ENCODE measurements at places on chromosomes 6 and 20. TPM values are rescaled to one million over a fixed set of nuclear protein-coding genes. Genes with fewer than 3 reads are reported as not detected.
A peak's percentile ranks its signal among the peaks of the same experiment; 100 is the strongest.

Gene HLA-DOA
- 6.4 TPM for total RNA-seq

Gene PTK7
- total RNA-seq: 4.1 TPM

Gene LPA
- total RNA-seq: not detected

Gene HCRTR2
- not detected for total RNA-seq

Gene EPPIN
- total RNA-seq: not detected

GRCh38 chr6:155040901-155041650 lies 46.0 kb downstream of the TIAM2 start:
- H3K27ac ChIP-seq: no peak overlapping the region
- no peaks in the 10 kb centered on the region for H3K4me1 ChIP-seq

DNA sequence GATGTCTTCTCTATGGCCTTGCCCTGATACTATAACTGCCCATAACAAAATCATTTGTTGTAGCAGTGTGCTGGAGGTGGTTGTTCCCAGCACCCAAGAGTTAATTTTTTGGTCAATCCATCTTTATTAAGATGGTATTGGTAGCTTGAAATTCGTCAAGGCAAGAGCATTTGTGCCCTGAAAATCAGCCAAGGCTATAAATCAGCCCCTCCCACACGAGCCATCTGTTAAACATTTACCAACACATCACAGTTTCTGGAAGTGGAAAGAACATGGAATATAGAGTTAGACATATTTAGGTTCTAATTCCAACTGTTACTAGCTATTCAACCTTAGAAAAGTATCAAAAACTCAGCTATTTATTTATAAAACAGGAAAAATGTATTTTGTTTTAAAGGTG lies 888.4 kb upstream of the GJE1 start:
- no peaks in the 10 kb centered on the region for H3K36me3 ChIP-seq
- DNase-seq: no peak
- H3K4me1 ChIP-seq: no peaks in the 10 kb centered on the region
- H3K4me3 ChIP-seq: no peak overlapping the region
- no peak overlapping the region for H3K27ac ChIP-seq

DNA sequence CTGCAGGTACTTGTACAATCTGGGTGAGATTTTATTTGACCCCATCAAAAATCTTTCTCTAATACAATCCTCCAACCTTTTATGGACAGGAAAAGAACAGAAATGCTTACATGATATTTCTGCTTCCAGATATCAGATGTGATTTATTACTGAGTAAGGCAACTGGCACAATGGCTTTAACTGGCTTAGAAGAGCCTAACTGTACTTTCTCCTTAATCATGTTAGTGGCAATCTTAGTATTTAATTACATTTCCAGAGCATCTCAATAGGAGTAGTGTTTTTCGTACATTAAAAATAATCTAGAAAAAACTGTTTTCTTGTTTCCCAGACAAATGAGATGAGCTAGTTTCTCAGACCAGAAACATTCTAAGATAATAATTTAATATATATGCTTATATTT lies 251.6 kb downstream of the KCNQ5 start:
- no peak overlapping the region for H3K4me3 ChIP-seq
- no peaks in the 10 kb centered on the region for H3K36me3 ChIP-seq
- H3K4me1 ChIP-seq: no peaks in the 10 kb centered on the region
- H3K27me3 ChIP-seq: no peaks in the 10 kb centered on the region

GRCh38 chr6:131366223-131366622 lies 206.8 kb upstream of the ARG1 start:
- DNase-seq: no peak
- peaks cover 21% of the 10 kb centered on the region for H3K4me1 ChIP-seq
- H3K27me3 ChIP-seq: no peaks in the 10 kb centered on the region
- H3K4me3 ChIP-seq: no peak overlapping the region
- H3K36me3 ChIP-seq: no peaks in the 10 kb centered on the region
- no peak overlapping the region for H3K27ac ChIP-seq

GRCh38 chr6:11552442-11552841 lies 14.9 kb downstream of the TMEM170B start:
- no peak overlapping the region for H3K4me3 ChIP-seq
- no peaks in the 10 kb centered on the region for H3K27me3 ChIP-seq
- peaks cover 7% of the 10 kb centered on the region for H3K4me1 ChIP-seq
- no peak overlapping the region for H3K27ac ChIP-seq
- H3K36me3 ChIP-seq: peaks cover 2% of the 10 kb centered on the region
- no peak for DNase-seq

DNA sequence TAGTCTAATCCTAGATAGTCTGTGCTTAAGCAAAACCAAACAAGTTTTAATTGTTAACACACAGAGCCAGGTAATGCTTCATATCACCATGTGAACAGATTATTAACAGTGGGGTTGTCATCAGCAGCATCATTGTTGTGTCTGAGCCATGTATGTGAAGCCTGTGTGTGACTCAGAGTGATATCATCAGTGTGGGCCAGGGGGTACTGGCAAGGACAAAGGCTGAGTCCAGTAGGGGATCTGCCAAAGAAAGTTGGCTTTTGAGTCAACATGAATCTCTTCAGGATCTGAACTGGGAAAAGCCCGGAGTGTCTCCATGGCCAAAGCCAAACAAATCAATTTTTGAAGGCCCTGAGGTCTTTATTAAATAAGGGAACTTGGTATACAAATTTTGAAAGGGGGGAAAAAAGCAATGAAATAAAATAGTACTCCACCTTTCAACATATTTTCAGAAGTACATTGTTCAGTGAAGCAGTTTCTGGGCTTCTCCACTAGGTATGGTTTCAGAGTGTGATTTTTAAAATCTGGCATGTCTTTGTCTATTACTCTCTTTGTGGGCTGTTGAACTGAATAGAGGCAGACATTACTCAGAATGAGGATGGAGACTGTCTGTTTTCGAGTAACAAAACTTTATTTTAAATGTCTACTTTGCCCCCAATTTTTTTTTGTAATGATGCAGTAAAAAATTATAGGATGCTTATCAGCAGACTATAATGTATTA lies 444.2 kb upstream of the JAG1 start:
- no peaks in the 10 kb centered on the region for H3K4me1 ChIP-seq
- H3K36me3 ChIP-seq: no peaks in the 10 kb centered on the region
- H3K27me3 ChIP-seq: no peaks in the 10 kb centered on the region
- no peak for DNase-seq
- no peak overlapping the region for H3K27ac ChIP-seq
- H3K4me3 ChIP-seq: no peak overlapping the region

- H3K27me3 ChIP-seq: no peaks in the 10 kb centered on the region
- no peak overlapping the region for H3K27ac ChIP-seq
- H3K4me1 ChIP-seq: no peaks in the 10 kb centered on the region
- no peak for DNase-seq
- no peaks in the 10 kb centered on the region for H3K36me3 ChIP-seq
These were observed 96.2 kb downstream of the OTOR start for GRCh38 chr20:16844406-16844805.

- H3K4me3 ChIP-seq: no peak overlapping the region
- no peak for DNase-seq
- peaks cover 11% of the 10 kb centered on the region for H3K27me3 ChIP-seq
- no peaks in the 10 kb centered on the region for H3K36me3 ChIP-seq
- no peaks in the 10 kb centered on the region for H3K4me1 ChIP-seq
- H3K27ac ChIP-seq: no peak overlapping the region
These were observed 37.6 kb upstream of the PTPRK start for GRCh38 chr6:128558021-128558420.

DNA sequence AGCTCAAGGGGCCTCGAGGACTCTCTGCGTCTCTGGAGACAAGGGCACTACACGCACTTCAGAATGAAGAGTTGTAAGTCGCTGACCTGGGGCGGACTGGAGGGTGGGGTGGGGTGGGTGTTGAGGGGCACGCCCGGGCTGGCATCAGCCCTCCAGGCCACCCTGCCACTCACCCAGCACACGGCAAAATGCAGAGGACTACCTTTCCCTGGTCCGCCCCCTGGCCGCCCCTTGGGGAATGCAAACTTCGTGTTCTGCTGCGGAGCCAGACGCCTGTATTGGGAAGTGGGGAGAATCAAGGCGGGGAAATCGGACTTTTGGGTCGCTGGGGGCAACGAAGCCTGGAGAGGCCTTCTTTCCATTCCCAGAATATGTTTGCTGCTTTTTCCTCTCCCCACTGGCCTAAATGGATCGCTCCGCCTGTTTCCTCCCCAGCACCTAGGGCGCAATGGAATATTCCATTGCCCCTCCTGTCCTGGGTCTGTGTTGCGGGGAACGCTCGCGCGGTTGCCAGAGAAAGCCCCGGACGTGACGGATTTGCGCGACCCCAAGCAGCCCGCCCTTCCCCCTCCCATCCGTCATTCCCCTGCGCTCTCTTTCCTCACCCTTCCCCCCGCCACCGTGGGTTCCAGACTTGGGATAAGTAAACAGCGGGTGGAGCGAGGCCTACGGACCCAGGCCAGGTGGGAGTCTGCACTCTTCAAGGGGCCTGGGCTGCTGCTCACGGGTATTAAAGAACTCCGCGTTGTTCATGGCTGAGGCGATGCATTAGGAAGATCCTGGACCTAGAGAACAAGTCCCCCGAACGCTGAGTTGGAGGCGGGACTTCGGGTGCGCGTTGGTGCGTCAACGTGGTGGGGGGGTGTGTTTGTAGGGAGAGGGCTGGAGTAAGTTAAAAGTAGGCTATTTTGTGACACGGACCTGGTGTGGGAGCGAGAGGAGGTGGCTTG lies at the start of gene PPT2:
Gene PPT2 (plus strand): TSS at position 578 of the 950 bp plus-strand sequence. CDS start 454 bp downstream, outside the sequence.
- H3K4me3 ChIP-seq: peak within 1 kb of the TSS; percentile 85
- H3K27ac ChIP-seq: peak within 1 kb of the TSS; percentile 97
- H3K4me1 ChIP-seq: peaks cover 45% of the 10 kb centered on the region
- peak; percentile 95 for DNase-seq
- H3K36me3 ChIP-seq: peaks cover 16% of the 10 kb centered on the region

- no peak overlapping the region for H3K4me3 ChIP-seq
- DNase-seq: no peak
- peaks cover 3% of the 10 kb centered on the region for H3K27me3 ChIP-seq
- H3K4me1 ChIP-seq: no peaks in the 10 kb centered on the region
- no peak overlapping the region for H3K27ac ChIP-seq
These were observed 215.7 kb downstream of the CDC5L start for GRCh38 chr6:44603044-44603686.

- no peak overlapping the region for H3K4me3 ChIP-seq
- no peaks in the 10 kb centered on the region for H3K27me3 ChIP-seq
- H3K4me1 ChIP-seq: peaks cover 65% of the 10 kb centered on the region
- peak overlapping the region; percentile 58 for H3K27ac ChIP-seq
These were observed 104.2 kb downstream of the PREX1 start for GRCh38 chr20:48723308-48724264.

GRCh38 chr6:1227935-1228753 lies 83.8 kb upstream of the FOXQ1 start:
- H3K27me3 ChIP-seq: peaks cover 6% of the 10 kb centered on the region
- no peaks in the 10 kb centered on the region for H3K36me3 ChIP-seq
- no peak for DNase-seq
- H3K4me3 ChIP-seq: no peak overlapping the region
- no peak overlapping the region for H3K27ac ChIP-seq

DNA sequence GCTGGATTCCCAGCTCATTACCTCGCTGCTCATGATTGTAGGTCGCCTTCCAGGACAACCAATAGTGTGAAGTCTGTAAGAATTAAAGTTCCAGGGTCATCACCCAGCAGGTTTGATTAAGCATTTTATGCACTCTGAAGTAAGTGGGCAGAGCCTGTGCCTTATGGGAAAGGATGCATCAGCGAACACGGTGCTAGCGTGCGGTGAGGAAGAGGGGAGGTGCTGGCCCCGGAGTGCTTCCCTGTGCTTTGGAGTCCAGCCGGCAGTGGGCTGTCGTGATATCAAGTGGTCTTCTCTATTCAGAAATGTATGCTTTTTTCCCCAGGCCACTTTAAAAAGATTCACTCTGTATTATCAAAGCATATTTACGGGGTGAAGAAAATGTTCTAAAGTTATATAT lies 16.0 kb downstream of the DUSP22 start:
- no peak for DNase-seq
- no peak overlapping the region for H3K27ac ChIP-seq
- peaks cover 18% of the 10 kb centered on the region for H3K4me1 ChIP-seq
- H3K4me3 ChIP-seq: no peak overlapping the region
- peaks cover 13% of the 10 kb centered on the region for H3K36me3 ChIP-seq
- no peaks in the 10 kb centered on the region for H3K27me3 ChIP-seq

DNA sequence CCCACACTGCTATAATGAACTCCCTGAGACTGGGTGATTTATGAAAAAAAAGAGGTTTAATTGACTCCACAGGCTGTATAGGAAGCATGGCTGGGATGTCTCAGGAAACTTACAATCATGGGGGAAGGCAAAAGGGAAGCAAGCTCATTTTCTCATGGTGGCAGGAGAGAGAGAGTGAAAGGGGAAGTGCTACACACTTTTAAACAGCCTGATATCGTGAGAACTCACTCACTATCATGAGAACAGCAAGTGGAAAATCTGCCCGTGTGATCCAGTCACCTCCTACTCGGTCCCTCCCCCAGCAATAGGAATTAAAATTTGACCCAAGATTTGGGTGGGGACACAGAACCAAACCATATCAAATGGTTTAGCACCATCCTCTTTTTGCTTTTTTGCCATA lies 116.6 kb upstream of the CEP162 start:
- H3K27ac ChIP-seq: no peak overlapping the region
- H3K27me3 ChIP-seq: peaks cover 2% of the 10 kb centered on the region
- no peaks in the 10 kb centered on the region for H3K4me1 ChIP-seq
- no peaks in the 10 kb centered on the region for H3K36me3 ChIP-seq

DNA sequence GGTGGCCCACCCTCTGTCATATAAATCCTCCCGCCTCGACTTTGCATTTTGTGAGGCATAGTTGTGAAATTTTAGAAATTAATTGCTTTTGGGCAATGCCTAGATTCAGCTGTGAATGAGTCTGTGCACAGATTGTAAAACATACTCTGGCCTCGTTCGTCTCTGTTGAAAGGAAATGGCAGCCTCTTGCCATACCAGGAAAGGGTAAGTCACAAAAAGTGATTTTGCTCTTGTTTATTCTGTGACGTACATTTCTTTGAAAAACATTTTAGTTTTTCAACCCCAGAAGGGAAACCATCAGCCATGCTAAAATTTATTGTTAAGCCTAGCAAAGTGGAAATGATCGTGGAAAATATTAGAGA lies 15.3 kb upstream of the EXOC2 start:
- H3K4me3 ChIP-seq: no peak overlapping the region
- H3K4me1 ChIP-seq: peaks cover 26% of the 10 kb centered on the region
- DNase-seq: no peak
- H3K36me3 ChIP-seq: no peaks in the 10 kb centered on the region
- H3K27ac ChIP-seq: no peak overlapping the region

DNA sequence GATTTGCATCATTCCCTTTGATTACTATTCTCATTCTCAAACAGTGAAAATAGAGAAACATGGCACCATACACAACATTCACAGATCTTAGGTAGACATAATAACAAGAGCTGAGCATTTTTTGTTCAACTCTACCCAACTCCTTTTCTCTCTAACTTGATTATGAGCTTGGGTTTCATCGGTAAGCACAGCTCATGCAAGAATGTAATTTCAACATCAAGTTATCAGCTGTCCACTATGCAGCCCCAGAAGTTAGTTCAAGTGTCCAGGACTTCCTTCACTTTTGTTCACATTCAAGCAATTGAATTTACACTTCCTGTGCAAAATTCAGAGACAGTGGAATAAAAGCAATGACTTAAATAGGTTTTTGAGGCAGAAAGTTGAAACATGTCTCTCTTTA lies 297.7 kb upstream of the SASH1 start:
- no peaks in the 10 kb centered on the region for H3K36me3 ChIP-seq
- DNase-seq: no peak
- no peak overlapping the region for H3K4me3 ChIP-seq
- no peaks in the 10 kb centered on the region for H3K4me1 ChIP-seq

- no peak for DNase-seq
- no peak overlapping the region for H3K27ac ChIP-seq
- H3K4me1 ChIP-seq: no peaks in the 10 kb centered on the region
- H3K27me3 ChIP-seq: no peaks in the 10 kb centered on the region
These were observed 228.0 kb downstream of the CD109 start for GRCh38 chr6:73923905-73924485.

Measured in activated CD8-positive, alpha-beta T cell treated with anti-CD3 and anti-CD28 coated beads for 36 hours (primary cell).